ENCODE measurements at places on chromosomes 7 and 10.

DNA sequence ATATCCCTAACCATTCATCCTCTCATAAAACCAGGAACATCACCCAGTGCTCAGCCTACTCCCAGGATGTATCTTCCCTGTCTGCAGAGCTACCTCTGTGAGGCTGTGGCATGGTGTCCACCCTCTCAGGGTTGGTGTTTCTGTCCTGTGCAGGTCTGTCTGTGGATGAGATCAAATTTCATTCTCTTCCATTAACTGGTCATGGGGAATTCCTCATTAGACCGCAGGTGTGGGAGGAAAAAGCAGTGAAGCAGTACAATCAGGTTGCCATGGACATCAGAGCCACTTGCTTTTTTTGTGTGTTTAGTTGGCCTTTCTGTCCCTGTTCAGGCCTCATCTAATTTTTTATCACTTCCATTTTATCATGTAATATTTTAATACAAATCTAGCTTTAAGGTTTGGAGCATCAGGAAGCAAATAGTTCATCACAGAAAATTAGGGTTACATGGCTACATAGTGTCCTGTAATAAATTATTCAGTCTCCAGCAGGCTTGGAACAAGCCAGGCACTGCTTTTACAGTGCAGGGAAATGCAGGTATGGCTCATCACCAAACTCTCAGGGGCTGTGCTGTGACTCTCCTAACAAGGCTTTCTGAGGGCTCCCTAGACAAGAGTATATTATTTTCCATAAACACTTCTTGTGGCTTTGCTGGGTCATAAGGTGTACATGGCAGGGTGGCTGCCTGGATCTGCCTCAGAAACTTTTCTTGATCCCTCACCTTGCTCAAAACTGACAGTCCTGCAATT lies 594.9 kb upstream of the IGFBP3 start:
- DNase-seq = no peak

DNA sequence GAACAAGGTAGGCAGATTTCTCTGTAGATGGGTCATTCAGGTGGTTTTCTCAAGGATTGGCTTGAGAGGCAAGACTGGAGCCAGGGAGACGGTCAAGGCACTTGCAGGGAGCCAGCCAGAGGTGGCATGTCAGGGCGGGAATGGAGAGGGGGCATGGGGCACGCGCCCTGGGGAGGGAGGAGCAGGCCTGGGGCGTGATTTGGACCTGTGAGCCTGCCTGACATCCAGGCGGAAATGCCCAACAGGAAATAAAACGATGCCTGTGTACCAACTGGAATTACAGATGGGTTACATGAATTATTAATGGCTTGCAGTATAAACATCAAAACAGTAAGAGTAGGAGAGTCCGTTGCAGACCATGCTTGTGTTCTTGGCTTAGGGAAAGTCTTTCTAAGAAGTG lies 8.6 kb upstream of the SUN1 start:
- no peak for DNase-seq

GRCh38 chr10:83764666-83765065 lies 374.6 kb upstream of the GHITM start:
- no peak for DNase-seq

GRCh38 chr7:37234928-37235327 lies 213.7 kb downstream of the ELMO1 start:
- DNase-seq = no peak

DNA sequence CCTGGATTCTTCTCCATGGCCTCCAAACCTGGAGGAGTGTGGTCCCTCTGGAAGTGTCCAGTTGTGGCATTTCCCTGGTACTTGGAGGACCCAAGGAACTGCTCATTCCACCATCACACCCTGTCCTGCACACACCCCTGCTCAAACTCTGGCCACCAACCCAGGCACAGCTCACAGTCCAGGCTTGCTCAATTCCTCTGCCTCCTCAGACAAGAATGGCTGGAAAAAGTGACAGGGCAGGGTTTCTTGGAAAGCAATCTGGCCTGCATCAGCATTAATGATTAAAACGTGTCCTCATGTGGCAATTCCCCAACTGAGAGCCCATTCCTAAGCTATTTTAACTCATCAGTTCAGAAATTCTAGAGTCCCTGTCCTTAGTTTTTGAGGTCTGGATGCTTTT lies 17.2 kb upstream of the TPST1 start:
- no peak for DNase-seq

DNA sequence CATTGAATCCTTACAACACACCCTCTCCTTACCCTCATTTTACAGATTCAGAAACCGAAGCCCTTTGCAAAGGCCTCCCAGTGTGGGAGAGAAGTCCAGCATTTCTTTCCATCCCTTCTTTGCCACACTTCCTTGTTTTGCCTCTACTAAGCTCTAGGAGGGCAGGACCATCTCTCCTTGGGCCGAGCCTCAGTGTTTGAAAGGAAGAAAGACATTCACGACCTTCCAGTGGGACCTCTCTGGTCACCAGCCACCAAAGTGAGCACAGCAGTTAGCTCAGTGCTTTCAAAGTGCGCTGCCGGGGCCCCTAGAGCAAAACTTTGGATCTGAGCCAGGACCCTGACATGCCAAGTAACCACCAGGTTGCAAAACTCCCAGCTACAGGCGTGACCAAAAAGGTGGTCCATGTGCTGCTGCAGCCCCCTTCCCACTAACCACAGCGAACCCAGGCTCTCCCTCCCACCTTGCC lies 12.4 kb downstream of the CTBP2 start:
- no peak for DNase-seq

- no peak for DNase-seq
These were observed 223.7 kb downstream of the MTERF1 start for GRCh38 chr7:91656541-91657482.

DNA sequence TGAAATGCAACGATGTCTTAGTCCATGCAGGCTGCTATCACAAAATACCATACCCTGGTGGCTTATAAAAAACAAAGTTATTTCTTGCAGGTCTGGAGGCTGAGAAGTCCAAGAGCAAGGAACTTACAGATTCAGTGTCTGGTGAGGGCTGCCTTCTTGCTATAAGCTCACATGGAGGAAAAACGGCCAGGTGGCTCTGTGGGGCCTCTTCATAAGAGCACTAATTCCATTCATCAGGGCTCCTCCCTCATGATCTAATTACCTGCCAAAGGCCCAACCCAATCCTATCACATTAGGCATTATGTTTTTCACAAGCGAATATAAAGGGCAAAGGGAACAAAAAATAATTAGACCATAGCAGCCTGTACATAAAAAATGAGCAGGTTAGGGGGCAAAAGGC lies 35.4 kb downstream of the PAPSS2 start:
- no peak for DNase-seq

DNA sequence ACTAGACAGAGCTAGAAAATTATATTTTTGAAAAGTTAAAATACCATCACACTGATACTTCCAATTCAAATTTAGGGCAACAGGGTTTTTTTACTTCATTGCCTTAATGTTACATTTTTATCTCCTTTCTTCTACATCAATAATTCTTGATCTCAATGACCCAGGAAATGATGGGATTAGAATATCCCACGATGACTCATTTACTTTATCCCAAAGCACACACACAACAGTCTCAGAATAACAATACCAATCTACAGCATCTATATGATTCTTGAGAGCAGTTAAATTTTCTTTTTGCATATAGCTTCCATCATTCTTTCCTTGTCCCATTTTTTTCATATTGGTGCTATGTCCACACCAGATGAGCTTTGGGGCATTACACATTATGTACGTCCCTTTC lies 98.4 kb upstream of the EEPD1 start:
- no peak for DNase-seq

DNA sequence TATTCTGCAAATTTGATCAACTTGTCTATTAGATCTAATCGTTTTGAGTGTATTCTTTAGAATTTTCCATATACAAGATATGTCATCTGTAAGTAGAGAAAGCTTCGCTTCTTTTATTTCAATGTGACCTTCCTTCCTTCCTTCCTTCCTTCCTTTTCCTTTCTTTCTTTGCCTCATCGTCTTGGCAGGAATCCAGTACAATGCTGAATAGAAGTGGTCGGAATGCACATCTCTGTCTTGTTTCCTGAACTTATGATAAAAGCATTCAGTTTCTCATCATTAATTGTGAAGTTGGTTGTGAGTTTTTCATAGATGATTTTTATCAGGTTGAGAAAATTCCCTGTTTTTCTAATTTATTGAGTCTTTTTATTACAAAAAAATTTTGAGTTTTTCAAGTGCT lies 300.7 kb upstream of the ZNF32 start:
- DNase-seq = no peak

- no peak for DNase-seq
These were observed 562 bp downstream of the GRK5 start for GRCh38 chr10:119207713-119208552.

DNA sequence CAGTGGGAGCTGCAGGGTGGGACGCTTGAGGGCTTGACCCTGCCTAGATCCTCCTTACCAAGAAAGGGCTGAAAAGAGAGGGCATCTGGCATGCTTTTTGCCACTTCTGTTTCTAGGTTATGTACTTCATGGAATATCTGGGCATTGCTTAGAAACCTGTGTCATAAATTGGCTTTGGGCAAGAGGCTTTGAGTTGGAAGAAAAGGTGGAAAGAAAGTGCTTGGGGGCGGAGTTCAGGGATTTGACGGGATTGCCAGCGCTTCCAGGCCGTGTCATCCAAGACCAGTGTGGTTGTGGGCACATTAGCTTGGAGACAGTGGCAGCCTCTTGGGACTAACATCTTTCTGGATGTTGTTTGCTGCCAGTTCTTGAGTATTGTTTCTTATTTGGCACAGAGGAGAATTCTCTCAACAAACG lies 825 bp downstream of the ZNF862 start:
- DNase-seq = no peak

GRCh38 chr7:28407651-28408050 lies 4.7 kb upstream of the CREB5 start:
- no peak for DNase-seq

- DNase-seq = no peak
These were observed 196.9 kb upstream of the RHOBTB1 start for GRCh38 chr10:61140765-61141392.

DNA sequence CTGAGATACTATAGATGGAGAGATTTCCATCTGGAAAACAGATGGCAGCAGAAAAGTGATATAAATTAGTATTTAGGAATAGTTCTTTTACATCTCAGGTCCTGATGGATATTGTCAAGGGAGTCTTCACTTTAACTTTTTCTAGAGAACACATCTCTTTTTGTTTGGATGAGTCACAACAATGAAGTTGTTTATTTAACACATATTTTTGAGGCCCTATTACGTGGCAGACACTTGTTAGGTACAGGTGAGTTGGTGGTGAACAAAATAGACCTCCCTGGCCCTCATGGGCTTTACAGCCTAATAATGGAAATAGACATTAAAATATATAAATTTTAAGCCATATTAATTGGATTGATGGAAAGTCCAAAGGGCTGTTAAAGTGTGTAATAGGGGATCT lies 168.3 kb downstream of the VTI1A start:
- no peak for DNase-seq

DNA sequence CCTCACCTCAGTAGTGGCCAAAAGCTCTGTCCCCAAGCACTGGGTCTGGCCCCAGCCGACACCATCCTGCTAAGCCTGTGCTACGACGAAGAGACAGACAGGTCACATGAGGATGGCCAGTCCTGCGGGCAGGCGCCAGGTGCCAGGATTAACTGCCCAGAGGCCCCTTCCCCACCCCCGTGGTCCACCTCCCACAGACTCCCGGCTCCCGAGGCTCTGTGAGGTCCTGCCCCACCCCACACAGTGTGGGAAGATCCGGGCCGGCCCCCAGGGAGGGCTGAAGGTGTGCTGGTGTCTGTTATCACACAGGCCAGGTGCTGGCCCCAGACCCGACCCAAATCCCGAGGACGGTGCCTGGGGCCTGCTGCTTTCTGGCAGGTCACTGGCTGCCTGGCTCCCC lies 27.2 kb downstream of the CYP2W1 start:
- no peak for DNase-seq

DNA sequence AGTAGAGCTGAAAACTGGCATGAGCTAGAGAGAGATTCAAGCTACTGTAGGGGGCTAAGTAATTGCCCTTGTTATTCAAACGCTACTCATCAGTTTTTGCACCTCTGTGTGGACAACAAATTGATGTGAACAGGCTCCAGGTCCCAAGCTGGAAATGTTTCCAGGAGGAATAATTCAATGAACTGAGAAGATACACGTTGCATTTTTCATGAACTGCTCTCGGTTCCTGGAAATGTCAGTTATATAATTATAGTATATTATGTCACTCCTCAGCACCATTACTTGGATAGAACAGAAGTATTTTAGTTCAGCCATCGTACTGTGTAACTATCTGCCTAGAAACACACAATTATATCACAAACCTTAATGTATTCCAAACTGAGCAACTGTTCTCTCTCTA lies 65.9 kb upstream of the A1CF start:
- DNase-seq = no peak
